BJ (cell line): ENCODE measurements at places on chromosomes 1 and 21.

GRCh38 chr1:85243372-85243771 is 16.1 kb downstream of the C1orf52 start:
- DNase-seq: no peak

DNA sequence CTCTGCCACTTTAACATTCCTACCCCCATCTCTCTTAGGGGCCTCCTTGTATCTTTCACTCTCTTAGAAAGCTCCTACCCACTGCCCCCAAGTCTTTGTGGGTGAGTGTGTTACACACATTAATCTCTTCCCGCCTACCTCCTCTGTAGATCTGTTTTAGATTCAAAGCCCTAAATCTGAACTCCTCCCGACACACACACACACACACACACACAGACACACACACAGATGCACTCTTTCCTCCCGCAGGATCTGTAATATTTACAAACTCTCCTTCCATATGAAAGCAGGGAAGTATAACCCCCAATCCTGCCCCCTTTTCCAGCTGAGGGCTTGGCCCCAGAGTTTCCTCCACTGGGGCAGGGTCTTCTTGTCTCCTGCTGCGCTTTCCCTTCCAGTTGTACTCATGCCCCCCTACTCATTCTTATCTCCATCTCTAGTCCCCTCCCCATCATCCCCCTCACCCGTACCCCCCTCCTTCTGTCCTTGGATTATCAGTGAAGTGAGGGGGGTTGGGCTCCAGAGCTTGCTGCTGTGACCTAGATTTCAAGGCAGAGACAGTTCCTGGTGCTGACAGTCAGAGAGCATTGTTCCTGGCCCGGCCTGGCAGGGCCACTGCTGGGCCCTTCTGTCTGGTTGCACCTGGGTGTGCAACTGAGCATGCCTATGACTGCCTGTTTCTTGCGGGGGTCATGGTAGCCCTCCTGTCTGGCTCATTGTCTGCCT is 4.3 kb downstream of the PEA15 start:
- no peak for DNase-seq

- no peak for DNase-seq
Measured at GRCh38 chr1:37274486-37274885, 199.9 kb upstream of the ZC3H12A start.

- no peak for DNase-seq
Measured at GRCh38 chr1:100360790-100361510, 8.6 kb downstream of the CDC14A start.

GRCh38 chr1:6002714-6003501 is 10.7 kb upstream of the NPHP4 start:
- DNase-seq: no peak

DNA sequence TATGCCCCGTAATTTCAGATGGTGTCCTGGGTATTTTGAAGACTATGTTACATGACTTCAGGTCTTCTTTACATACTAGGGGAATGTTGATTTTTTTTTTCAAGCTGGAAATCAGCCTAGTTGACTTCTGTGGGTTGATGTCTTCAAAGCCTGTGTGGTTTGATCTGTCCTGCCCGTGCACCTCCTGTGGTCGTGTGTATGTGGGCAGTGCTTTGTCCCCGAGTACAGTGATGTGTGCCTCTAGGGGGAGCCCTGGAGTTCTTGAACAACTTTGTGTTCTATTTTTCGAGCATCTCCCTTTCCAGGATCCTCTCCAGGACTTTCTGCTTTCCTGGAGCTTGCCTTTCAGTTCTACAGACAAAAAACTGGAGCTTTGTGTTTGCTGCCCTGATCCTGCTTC is 28.9 kb downstream of the OBSCN start:
- DNase-seq: no peak

GRCh38 chr21:36155603-36156338 is 853 bp upstream of the DOP1B start:
- no peak for DNase-seq

GRCh38 chr1:91621907-91622306 is 121.3 kb downstream of the CDC7 start:
- DNase-seq: no peak

DNA sequence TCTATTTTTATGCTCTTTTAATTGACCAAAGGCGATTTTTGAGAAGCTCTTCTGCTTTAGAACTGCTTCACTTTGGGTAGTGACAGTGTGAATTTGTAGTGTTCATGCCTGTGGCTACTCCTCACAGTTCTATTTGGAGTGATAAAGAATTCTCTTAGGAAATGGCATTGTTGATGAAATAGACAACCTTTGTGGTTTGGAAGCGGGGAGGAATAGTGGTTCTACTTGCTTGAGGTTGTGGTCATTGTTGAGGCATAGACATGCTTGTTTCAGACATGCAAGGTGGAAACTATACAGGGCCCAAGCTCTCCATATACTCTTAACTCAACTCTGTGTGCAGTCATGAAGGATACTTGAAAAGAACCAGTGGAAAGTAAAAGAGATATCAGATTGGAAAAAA is 481.1 kb upstream of the NEGR1 start:
- no peak for DNase-seq

DNA sequence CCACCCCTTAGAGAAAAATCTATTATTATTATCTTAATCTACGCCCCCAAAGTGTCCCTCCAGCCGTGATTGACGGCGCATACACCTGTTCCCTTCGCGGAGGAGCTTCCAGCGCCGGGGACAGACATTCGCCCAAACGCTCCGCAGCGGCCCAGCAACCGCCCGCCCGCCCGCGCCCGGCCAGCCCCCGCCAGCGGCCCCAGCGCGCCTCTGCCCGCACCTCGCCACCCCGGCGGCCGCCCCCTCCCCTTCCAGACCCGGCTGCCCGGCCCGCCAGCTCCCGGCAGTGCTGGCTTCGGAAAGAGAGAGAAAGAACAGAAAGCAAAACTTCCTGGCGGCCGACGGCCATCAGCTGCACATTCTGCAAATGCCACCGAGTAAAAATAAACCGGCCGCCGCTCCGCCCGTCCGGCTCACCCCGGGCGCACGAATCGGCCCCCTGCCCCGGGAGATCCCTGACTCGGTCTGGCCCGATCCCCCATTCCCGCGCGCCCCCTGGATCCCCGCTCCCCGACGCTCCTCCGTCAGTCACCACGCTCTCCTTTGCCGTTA is 1.6 kb downstream of the CASZ1 start:
- DNase-seq: no peak

GRCh38 chr1:16092097-16092922 is 18.9 kb upstream of the FAM131C start:
- DNase-seq: no peak

DNA sequence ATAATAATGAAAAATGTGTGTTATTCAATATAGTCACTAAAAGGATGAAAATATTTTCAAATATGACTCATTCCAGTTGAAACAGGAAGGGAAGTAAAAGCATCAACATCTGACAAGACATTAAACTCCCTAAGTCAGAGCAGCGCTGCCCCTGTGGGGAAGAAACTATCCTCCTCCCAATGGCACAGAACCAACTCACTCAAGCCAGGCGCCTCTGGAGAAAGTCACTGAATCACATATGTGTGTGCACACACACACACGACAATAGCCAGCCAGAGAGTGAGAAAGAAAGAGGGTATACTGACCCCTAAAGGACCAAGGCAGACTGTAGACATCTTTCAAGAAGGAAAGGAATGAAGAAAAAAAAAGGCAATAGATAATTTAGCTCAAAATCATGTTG is 126.9 kb downstream of the SETD4 start:
- DNase-seq: peak; percentile 89

DNA sequence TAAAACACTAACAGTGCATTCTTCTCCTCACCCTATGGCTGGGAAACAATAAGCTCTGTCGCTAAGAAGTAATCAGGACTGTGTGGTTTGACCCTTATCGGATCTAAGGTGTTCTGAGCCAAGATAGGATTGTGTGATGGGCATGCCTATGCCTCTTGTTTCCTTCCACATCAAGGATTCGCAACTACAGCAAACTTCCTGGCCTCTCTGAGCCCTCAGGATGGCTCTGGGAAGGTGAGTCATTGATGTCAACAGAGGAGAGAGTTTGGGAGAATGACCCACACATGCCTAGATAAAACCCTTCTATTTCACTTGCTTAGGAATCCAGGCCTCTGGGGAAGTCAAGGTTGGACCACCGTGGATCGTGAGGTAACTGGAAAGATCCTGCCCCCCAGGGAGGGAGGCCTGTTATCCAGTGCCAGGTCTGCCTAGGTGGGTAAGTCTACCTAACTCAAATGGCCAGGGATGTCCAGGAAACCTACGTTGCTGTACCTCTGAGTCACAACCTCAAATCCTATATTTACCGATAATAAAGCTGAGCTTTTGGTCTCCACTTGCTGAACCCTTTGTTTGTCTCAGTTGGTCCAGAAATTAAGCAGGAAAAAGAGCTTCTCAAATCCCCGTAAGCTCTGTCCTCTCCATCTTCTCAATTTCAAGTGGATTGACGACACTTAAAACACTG is 27.4 kb downstream of the TIAM1 start:
- DNase-seq: no peak

- DNase-seq: no peak
Measured at GRCh38 chr1:53294567-53294966, 33.3 kb downstream of the LRP8 start.

GRCh38 chr1:201183209-201183608 is 7.4 kb upstream of the IGFN1 start:
- DNase-seq: no peak

DNA sequence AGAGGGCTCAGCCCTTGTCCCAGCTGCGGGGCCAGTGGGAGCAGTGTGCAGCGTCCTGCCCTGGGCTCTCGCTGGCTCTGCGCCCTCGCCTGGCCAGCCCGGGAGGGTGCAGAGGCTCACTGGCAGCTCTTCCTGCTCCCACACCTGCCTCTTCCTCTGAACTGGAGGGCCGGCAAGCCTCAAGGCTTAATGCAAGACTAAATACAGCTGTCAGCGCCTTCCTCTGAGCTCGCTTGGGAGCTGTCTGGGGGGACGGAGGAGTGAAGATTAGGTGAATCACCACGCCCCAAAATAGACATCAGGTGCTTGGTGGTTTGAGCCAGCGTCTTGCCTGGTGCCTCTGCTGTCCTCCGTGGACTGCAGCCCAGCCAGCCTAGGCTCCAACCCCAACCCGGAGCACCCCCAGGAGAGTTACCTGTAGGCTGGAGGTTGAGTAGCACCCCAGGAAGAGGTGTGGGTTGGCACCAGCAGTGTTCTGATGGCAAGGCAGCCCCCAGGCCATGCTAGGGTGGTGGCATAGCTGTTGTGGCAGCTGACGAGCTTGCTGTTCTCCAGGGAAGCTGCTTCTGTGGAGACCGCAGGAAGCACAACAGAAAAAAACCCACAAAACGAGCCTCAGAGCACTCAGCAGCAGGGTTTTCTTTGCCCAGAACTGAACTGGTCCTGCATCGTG is 36.9 kb downstream of the UMODL1 start:
- no peak for DNase-seq

GRCh38 chr1:91798241-91798648 is 87.7 kb downstream of the TGFBR3 start:
- DNase-seq: no peak

DNA sequence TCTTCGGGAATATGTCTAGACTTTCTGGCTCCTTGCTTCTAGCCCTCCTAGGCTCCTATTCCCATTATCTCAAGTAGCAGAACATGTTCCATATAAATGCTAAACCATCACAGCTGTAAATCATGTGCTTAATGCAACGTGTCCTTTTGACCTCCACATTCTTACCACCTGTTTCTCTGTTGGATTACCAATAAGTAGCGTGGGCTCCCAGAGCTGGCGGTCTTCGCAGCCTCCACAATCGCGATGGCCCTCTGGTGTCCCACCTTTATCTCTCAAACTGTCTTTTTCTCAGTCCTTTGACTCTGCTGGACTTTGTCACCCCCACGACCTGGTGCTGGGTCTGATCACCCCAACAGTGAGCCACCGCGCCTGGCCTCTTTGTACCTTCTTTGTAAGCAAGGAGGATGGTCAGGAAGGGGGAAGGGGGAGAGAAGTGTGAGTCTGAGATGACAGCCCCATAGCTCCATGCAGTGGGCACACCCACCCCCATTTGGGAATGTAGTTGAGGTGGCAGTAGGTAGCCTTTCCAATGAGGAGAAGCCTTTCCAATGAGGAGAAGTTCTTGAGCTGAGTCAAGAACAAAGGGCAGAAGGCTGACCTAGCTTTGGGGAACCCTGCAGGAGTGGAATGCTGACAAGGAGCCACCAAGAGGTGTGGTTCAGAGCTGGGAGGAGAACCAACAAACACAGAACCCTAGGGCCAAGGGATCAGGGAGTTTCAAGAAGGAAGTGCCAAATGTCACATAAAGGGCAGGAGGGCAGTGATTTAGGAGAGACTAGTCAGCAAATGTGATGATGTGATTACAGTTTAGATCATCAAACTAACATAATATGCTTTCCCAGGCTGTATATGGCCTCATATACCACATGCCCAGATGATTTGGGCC is 14.2 kb downstream of the TRAF5 start:
- DNase-seq: no peak

DNA sequence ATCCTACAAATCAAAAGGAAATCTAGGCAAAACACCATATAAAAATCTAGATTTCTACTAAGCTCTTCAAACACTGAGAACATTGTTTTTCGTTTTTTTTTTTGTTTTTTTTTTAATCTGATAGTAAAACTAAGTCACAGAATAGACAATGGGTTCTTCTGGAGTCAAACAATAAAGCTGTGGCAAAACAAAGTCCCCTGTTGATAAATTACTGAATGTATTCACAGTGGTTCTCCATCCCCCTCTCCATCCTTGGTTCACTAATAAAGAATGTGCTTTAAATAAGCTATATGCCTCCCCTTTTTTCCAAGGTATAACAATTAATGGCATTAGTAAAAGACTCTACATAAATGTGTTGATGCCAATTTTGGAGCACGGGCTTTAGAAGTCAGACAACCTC is 16.7 kb upstream of the ATP1B1 start:
- no peak for DNase-seq

DNA sequence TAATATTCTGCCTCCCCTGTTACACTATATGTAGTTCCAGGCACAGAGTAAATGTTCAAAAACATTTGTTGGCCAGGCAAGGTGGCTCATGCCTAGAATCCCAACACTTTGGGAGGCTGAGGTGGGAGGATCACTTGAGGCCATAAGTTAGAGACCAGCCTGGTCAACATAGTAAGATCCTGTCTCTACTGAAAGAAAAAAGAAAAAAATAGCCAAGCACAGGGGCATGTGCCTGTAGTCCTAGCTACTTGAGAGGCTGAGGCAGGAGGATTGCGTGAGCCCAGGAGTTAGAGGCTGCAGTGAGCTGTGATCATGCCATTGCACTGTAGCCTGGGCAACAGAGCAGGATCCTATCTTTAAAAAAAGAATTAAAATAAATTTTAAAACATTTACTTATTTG is 57.6 kb upstream of the SIM2 start:
- DNase-seq: no peak

GRCh38 chr1:203351037-203351625 is at the start of gene FMOD:
Gene FMOD (minus strand): TSS chr1:203351122. CDS start chr1:203348270, 2,852 bp downstream.
- no peak for DNase-seq

- peak; percentile 59 for DNase-seq
Measured at GRCh38 chr21:43362321-43362791, 64.6 kb downstream of the SIK1 start.

- no peak for DNase-seq
Measured at GRCh38 chr21:37767984-37768383, 148.3 kb downstream of the KCNJ6 start.

- no peak for DNase-seq
Measured at GRCh38 chr1:241485554-241485992, 34.0 kb downstream of the FH start.
